Central memory CD8-positive, alpha-beta T cell (primary cell): ENCODE measurements at places on chromosomes 4 and X.

GRCh38 chr4:128913228-128913627 lies 103.7 kb downstream of the JADE1 start:
- no peak overlapping the region for H3K4me3 ChIP-seq
- H3K4me1 ChIP-seq, result peaks cover 28% of the 10 kb centered on the region
- no peak overlapping the region for H3K27ac ChIP-seq

DNA sequence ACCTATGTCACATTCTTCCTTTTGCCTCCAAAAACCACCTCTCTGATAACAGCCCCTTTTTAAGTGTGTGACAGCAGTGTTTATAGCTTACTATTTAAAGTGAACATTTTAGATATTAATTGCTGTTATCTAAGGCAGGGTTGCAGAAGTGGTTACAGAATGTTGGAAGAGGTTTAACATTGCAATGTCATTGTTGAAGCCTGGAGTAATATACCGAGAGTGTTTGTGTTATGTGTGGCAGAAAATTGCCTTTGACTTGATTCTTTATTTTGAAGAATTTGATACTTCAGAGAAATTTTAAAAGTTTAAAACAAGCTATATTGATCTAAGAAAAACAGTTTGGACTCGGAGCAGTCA lies 37.1 kb downstream of the SMARCAD1 start:
- no peak overlapping the region for H3K4me3 ChIP-seq
- peaks cover 37% of the 10 kb centered on the region for H3K36me3 ChIP-seq
- no peaks in the 10 kb centered on the region for H3K27me3 ChIP-seq
- H3K27ac ChIP-seq, result no peak overlapping the region
- no peak for DNase-seq

DNA sequence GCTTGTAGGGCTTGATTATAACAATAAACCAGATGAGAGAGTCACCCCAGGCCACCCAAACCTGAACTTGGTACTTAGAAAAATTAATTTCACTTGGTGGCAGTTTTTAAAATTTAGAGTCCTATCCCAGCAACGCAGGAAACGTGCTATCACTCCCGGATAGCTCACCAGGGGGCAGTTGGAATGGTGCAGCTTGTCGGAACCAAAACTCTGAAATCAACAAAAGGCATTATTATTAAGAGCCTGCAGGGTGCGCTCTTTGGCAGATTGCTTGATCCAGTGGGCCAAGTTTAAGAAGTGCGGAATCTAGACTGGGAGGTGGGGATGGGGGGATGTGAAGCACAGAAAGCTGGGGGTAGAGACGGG lies 2.4 kb downstream of the FRAS1 start:
- peaks cover 27% of the 10 kb centered on the region for H3K4me1 ChIP-seq
- no peak overlapping the region for H3K27ac ChIP-seq
- peaks cover 5% of the 10 kb centered on the region for H3K36me3 ChIP-seq

- H3K4me3 ChIP-seq, result no peak overlapping the region
- peaks cover 13% of the 10 kb centered on the region for H3K36me3 ChIP-seq
- H3K4me1 ChIP-seq, result peaks cover 57% of the 10 kb centered on the region
- no peaks in the 10 kb centered on the region for H3K27me3 ChIP-seq
- DNase-seq, result no peak
- H3K27ac ChIP-seq, result no peak overlapping the region
These were observed 3.9 kb upstream of the DTHD1 start for GRCh38 chr4:36277533-36277932.

DNA sequence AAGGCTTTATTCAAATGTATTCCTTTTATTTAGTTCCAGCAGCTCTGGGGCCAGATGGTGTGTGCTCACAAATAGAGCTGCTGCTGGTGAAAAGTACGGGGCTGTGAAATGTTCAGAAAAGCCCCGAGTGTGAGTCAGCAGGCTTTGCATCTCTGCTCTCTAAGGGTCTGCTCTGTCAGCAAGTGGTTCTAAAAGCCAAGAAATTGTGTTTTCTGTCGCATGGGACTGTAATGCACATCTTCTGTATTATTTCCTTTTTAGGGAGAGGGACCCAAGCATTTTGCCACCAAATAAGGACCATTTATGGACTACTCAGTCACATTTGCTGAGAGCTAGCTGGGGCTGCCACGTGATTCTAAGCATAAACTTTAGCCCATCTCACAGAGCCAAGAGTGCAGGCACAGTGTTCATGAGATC lies 82.9 kb upstream of the NHS start:
- H3K4me3 ChIP-seq, result no peak overlapping the region
- H3K4me1 ChIP-seq, result no peaks in the 10 kb centered on the region
- no peaks in the 10 kb centered on the region for H3K27me3 ChIP-seq

DNA sequence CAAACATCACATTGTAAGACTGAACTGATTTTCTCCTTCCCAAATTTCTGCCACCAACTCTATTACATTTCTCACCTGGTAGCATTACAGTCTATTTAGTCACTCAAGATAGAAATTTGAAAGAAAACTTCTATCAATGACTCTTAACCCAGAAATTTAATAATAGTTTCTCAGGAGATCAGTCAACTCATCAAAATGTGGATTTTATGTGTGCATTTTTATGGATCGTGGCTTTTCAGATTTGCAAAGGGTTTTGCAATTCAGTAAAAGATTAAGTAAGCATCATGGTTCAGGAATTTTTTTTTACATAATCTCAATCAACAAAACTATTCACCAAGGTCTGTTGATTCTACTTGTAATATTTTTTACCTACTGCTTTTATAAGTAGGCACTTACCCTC lies 111.1 kb downstream of the CFAP299 start:
- H3K27me3 ChIP-seq, result no peaks in the 10 kb centered on the region
- no peak for DNase-seq
- peaks cover 2% of the 10 kb centered on the region for H3K36me3 ChIP-seq
- no peak overlapping the region for H3K4me3 ChIP-seq

DNA sequence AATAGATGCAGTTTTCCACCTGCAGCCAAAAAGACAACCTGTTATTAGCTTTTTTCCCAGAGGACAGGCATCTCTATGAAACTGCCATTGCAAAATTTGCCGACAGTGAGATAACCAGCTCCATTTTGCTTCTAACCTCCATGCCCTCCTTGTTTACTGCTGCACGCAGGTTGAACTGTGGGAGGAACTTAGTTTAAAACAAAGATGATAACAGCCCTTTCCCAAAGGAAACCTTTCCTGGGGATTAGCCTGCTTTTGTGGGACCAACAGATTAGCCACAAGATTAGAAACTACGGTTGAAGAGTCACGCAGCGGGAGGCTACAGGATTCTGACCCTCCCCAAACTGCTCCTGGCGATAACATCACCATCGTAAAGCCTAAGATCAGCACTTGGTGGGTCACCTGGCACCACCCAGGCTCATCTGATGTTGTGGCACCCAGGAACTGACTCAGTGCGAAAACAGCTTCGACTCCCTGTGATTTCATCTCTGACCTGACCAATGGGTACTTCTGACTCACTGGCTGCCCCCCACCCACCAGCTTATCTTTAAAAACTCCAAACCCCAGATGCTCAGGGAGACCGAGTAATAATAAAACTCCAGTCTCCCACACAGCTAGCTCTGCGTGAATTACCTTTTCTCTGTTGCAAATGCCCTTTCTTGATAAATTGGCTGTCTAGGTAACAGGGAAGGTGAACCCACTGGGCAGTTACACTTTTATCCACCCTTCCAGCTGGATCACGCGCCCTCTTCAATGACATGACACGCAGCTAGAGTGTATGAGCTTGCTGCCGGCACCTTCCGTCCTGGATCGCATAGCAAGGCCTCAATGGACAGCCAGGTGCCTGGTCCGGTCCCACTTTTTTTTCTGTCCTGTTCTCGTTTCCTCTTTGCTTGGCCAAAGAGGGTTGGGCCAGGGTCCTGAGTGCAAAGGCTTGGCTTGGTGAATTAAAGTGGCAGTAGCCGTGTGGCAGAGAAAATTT lies 27.2 kb downstream of the NOP14 start:
- peak; percentile 69 for DNase-seq
- no peaks in the 10 kb centered on the region for H3K27me3 ChIP-seq
- H3K27ac ChIP-seq, result peak overlapping the region; percentile 89
- H3K4me1 ChIP-seq, result peaks cover 56% of the 10 kb centered on the region
- peak overlapping the region; percentile 86 for H3K4me3 ChIP-seq

DNA sequence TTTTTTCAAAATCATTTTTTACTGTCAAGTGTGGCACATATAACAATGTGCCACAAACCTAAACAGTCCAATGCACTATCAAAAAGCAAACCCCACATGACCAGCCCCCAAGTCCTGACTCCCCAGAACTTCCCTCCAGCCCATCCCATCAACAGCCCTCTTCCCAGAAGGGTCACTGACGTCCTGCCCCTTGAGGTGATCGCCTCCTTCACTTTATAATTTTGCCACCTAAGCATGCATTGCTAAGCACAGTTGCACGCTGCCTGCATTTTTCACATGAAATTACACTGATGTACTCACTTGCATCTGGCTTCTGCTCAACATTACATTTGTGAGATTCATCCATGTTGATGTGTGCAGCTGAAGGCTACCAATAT lies 42.5 kb downstream of the HTRA3 start:
- H3K4me1 ChIP-seq, result no peaks in the 10 kb centered on the region
- H3K4me3 ChIP-seq, result no peak overlapping the region
- peaks cover 2% of the 10 kb centered on the region for H3K36me3 ChIP-seq

DNA sequence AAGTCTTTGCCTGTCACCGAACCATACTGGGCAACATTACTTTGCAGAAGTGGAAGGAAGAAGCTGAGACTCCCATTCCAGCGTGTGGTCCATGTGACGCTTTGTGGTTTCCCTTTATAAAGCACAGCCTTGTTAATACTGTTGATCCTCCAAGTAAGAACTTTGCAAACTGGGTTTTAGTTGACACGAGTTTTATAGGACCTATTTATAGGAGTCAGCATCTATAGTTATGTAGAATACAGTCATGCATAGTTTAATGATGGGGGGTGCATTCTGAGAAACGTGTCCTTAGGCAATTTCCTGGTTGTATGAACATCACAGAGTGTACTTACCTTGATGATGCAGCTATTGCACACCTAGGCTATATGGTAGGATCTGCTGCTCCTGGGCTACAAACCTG lies 1879.4 kb upstream of the TENM3 start:
- no peaks in the 10 kb centered on the region for H3K4me1 ChIP-seq
- H3K36me3 ChIP-seq, result no peaks in the 10 kb centered on the region
- no peak for DNase-seq
- no peak overlapping the region for H3K4me3 ChIP-seq

DNA sequence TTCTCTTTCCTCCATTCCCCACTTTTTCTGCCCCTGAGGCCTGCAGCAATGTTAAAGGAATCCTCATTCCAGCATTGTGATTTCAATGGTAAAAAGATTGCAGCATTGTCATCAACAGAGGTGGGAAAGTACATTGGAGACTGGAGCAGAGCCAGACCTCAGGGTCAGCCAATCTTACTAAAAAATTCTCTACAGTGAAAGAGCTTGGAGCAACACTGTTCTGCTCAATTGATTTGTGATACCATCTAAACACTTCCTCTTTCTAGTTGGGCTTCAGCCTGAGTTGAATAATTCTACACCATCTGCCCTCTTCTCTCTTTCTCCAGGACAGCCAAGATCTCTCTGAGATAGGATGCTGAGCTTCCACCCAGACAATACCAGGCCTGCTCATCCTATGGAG lies 176.5 kb downstream of the AR start:
- no peaks in the 10 kb centered on the region for H3K36me3 ChIP-seq
- no peak overlapping the region for H3K27ac ChIP-seq
- no peak for DNase-seq

- H3K4me1 ChIP-seq, result no peaks in the 10 kb centered on the region
- no peak overlapping the region for H3K4me3 ChIP-seq
- peaks cover 29% of the 10 kb centered on the region for H3K27me3 ChIP-seq
- no peaks in the 10 kb centered on the region for H3K36me3 ChIP-seq
- no peak overlapping the region for H3K27ac ChIP-seq
- no peak for DNase-seq
These were observed 201.3 kb upstream of the CPEB2 start for GRCh38 chr4:14800977-14801376.

- H3K27me3 ChIP-seq, result no peaks in the 10 kb centered on the region
- H3K4me3 ChIP-seq, result no peak overlapping the region
- no peak for DNase-seq
- H3K27ac ChIP-seq, result no peak overlapping the region
- no peaks in the 10 kb centered on the region for H3K4me1 ChIP-seq
These were observed 273.8 kb upstream of the CLNK start for GRCh38 chr4:10958226-10958856.

DNA sequence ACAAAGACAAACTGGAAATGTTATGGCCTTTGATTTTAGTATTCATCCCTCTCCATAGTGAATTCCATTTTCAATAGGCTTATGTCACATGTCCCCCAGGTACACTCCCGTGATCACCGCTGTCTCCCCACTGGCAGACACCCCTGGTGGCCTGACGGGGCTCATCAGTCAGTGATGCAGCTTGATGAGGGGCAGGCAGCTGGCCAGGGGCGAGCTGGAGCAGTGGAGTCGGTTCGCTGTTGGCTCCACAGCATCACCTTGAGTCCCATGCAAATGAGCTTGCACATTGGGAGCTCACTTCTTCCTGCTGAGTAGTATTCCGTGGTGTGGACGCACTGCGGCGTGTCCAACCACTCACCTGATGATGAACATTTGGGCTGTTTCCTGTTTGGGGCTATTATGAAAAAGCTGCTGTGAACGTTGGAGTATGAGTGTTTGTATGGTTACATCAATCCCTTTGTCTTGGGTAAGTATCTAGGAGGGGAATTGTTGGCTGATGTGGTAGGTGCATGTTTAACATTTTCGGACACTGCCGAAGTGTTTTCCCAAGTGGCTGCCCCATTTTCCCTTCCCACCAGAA lies 5.2 kb downstream of the TREX2 start:
- H3K36me3 ChIP-seq, result no peaks in the 10 kb centered on the region
- H3K27me3 ChIP-seq, result no peaks in the 10 kb centered on the region
- no peak for DNase-seq
- H3K4me3 ChIP-seq, result no peak overlapping the region
- no peaks in the 10 kb centered on the region for H3K4me1 ChIP-seq

- no peak for DNase-seq
- no peak overlapping the region for H3K4me3 ChIP-seq
- peaks cover 33% of the 10 kb centered on the region for H3K27me3 ChIP-seq
- no peak overlapping the region for H3K27ac ChIP-seq
- H3K4me1 ChIP-seq, result peaks cover 12% of the 10 kb centered on the region
- peaks cover 7% of the 10 kb centered on the region for H3K36me3 ChIP-seq
These were observed 39.0 kb downstream of the CPLX1 start for GRCh38 chr4:786861-787300.

DNA sequence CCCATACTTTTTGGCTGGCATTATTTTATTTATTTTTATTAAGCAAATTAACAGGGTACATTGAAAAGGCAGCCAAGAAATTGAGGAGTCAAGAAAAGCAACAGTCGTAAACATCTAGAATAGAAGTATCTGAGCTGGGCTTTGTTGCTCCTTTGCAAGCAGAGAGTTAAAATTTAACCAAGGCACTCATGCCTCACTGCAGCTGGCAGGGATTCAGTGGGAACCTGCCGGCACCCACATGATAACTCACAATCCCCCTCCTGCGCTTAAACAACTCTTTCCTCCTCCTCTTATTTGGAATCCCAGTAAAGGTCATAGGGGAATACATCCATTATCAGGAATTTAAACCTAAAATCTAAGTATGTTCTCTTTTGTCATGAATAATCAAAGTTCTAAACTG lies 115.5 kb downstream of the SOX3 start:
- no peak for DNase-seq
- no peaks in the 10 kb centered on the region for H3K36me3 ChIP-seq
- H3K27ac ChIP-seq, result no peak overlapping the region
- H3K27me3 ChIP-seq, result no peaks in the 10 kb centered on the region
